ENCODE measurements at places on chromosomes 16 and 17.

DNA sequence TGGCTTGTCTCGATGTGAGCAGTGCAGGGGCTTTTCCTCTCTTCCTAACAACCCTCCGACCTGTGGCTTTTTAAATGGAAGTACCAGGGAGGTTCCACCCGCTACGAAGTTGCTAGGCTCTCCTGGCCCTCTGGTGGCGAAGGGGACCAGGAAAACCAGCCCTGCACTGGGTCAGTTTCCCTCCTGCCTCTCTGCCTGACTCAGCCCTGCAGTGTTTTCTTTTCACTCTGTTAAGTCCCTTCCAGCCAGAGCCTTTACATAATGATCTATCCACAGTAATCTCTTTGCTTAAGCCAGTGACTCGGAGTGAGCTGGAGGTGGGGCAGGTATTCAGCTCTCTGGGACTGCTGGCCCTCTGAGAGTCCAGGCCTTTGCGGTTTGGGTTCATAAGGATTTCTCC, 331.3 kb upstream of the EEF2KMT start:
- DNase-seq, result no peak

DNA sequence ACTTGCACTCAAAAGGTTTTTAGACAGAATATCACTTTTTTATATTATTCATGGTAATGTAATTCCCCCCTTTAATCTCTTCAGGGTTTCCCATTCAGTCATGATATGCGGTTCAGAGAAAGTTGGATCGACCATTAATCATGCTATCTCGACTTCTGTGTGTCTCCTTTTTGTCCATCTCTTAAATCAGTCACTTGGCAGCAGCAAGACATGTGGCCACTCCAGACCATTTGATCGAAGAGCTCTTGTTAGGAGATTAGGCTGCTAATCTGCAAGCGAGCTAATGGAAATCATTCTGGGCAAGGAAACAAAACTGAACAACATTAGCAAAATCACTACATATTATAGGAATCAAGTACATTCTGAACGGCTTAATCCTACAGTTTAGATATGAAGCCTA, 449.9 kb downstream of the WWOX start:
- no peak for DNase-seq

GRCh38 chr17:63250830-63251229, 195.3 kb downstream of the CYB561 start:
- DNase-seq, result no peak

DNA sequence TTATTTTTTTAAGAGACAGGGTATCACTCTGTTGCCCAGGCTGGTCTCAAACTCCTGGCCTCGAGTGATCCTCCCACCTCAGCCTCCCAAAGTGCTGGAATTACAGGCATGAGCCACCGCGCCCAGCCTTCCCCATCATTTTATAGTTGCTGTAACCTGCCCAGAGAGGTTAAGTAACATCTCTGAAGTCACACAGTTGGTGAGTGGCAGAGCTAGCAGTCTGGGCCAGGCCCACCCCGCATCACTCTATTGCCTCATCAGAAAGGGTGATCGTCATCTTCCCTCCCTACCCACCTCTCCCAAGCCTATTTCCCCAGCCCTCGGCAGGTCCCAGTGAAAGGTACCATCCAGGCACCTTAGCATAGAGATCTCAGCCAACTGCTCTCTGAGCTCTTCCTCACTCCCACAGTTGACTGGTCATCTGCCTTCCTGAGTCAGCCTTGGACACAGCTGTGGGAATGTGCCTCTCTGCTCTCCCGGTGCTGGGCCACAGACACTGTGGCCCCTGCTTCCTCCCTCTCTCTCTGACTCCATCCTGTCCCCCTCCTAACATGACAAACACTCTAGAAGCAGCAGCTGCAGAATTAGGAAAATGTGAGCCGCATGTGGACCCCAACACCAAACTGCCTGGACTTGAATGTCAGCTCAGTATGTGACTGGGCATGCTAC, 57.1 kb downstream of the SCNN1B start:
- DNase-seq, result no peak

DNA sequence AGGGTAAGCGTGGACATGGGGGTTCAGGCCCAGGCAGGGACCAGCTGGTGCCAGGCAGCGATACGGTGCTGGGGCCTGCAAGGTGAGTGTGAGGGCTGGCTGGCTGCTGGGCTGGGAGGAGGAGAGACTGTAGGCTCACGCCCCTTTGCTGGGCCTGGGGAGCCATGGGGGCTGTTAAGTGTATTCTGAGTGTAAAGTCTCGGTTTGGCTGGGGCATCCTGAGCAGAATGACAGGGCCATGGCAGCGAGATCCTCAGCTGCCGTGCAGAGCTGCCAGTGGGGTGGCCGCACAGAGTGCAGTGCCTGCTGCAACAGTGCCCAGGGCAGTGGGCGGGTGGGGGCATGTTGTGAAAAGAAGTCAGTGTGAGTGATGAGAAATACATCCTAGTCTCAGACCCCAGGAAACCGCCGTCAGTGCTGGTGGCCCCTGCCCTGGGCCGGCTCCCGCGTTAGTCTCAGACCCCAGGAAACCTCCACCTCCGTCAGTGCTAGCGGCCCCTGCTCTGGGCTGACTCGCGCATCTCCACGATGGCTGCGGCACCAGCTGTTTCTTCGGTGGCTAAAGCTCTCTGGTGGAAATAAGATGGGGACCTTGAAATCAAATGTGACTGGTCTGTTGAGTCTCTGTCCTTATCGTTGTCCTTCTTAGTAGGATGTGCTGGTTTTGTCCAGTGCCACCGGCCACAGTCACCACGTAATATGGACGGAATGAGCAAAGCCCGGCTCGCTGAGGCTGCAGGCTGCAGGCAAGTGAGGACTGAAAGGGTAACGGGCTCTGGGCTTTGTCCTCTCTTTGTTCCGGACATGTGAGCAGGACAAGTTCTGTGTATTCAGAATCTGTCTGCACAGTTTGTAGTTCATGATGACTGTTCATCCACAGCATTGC, 22.9 kb downstream of the ACSF3 start:
- DNase-seq, result no peak

DNA sequence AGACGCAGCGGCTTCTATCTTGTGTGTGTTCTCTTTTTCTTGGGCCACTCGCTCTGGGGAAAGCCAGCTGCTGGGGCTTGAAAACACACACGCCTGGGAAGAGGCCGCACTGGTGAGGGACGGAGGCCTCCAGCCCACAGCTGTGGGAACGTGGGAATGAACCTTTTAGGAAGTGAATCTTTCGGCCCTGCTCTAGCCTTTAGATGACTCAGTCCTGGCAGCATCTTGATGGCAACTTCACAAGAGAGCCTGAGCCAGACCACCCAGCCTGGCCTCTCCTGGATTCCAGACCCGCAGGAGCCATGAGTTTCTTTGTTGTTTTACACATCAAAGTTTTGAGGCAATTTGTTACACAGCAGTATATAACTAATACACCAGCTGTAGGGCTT, 2.2 kb upstream of the PDPK1 start:
- DNase-seq, result no peak

GRCh38 chr17:47735536-47736011, 2.5 kb downstream of the TBX21 start:
- no peak for DNase-seq

- no peak for DNase-seq
These were observed 8.7 kb downstream of the EIF1 start for GRCh38 chr17:41697122-41697962.

GRCh38 chr16:5019775-5020174, 14.0 kb downstream of the NAGPA start:
- DNase-seq, result no peak

DNA sequence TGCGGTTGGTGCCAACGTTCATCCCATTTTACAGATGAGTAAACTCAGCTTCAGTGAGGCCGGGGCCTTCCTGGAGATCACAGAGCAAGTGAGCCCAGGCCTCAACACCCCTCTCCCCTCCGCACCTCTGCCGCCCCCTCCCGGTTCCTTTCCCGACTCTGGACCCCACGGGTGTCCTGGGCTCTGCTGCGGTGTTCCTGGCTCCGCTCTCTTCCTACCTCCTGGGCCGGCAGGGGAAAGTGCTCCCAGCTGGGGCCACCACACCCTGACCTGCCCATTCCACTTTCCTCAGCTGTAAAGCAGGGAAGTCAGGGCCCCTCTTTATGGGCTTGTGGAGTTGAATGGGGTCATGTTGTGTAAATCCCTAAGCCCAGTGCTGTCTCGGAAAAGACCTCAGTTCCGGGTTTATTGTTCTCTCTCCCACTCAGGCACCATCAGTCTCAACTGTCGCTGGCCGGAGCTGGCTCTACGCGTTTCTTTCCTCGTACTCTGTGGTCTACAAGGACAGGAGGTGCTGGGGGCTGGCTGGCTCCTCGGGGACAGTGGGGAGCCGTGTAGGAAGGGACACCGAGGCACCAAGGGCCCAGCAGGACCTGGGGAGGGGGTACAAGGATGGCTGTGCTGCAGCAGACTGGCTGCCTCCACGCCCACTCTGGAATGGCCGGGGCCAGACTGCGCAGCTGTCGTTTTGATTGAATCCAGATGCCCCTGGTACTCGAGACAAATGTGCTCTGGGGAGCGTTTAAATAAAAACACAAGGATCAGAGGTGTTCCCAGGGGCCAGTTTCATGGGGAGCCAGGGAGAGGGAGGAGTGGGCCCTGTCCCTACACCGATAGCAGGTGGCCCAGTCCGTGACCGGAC, 21.7 kb upstream of the ACSF3 start:
- DNase-seq, result no peak

GRCh38 chr16:22070361-22071330, 21.7 kb upstream of the VWA3A start:
- DNase-seq, result no peak

GRCh38 chr17:22470411-22471175, 778.3 kb downstream of the KCNJ18 start:
- no peak for DNase-seq

DNA sequence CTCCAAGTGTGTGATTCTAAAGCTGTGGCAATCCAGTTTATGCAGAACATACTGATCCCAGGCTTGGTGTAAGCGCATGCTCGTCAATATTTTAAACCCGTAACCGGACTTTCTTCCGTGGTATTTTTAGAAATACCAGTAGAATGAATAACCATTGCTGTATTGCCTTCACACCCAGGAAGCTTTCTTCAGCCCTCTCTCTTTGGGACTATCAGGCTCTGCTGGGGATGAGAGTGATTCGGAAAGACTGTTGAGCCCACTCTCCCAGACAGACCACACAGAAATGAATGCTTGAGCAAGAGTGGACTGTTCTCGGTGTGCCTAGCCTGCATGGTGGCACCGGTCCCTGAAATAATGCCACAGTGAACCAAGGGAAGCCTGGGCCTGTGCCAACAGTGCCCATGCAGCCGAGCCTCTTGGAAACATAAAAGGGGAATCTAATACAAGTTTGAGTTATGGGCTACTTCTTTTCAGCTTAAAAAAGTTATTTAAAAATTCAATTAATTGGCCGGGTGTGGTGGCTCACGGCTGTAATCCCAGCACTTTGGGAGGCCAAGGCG, 89.9 kb upstream of the ELAC2 start:
- DNase-seq, result no peak

GRCh38 chr17:4617590-4618351, 23.7 kb downstream of the ALOX15 start:
- no peak for DNase-seq

DNA sequence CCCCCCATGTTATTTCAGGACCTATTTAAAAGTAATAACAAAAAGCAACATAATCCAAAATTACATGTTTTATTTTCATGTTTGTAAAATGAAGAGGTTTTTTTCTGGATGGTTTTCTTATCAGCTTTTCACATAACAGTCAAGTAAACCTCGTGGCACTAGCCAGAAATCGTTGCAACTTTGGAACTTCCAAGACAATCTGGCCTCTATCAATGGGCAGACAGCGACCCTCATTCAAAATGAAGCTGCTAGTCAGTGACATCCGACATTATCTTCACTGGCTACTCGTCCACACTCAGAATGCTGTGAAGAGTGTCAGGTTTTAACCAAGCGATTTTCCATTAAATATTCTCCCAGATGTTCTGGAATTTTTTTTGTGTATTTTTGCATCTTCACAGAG, 22.7 kb downstream of the ZNF652 start:
- no peak for DNase-seq

DNA sequence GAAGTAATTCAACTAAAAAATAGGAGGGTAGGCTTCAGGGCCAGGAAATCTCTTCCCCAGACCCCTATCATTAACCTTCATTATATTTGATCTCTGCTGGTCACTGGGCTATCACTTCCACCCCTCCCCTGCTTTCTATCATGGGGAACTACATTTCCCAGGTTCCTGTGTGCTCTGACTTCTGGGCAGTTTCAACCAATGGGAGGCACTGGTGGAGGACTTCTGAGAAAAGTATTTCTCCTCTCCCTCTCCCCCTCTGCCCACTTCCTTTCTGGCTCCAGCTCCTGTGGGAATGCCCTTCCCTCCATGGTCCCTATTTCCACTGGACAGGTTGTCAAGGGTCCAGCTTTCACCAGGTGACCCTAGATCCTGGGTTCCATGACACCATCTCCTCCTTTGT, 364.4 kb downstream of the C16orf95 start:
- DNase-seq, result no peak

DNA sequence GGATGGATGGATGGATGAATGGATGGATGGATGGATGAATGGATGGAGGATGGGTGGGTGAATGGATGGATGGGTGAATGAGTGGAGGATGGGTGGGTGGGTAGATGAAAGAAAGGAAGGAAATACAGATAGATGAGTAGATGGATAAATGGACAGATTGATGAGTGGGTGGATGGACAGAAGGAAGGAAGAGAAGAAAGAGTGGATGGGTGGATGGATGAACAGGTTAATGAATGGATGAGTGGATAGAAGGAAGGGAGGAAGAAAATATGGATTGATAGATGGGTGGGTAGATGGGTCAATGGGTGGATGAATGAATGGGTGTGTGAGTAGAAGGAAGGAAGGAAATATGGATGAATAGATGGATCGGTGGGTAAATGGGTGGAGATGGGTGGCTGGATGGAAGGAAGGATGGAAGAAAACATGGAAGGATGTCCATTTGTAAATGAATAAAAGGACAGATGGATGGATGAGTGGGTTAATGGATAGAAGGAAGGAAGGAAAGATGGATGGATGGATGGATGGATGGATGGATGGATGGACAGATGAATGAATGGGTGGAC, 97.3 kb upstream of the TNRC6C start:
- DNase-seq, result no peak

Measured in stimulated activated CD4-positive, alpha-beta T cell treated with anti-CD3 and anti-CD28 coated beads, TNF-alpha, amount 100 ng/mL, for 24 hours (primary cell).